Hematopoietic multipotent progenitor cell treated with erythropoietin and hydrocortisone succinate and interleukin-3 and kit ligand, for 6 days (in vitro differentiated cells): ENCODE measurements at places on chromosomes 16 and 17.

DNA sequence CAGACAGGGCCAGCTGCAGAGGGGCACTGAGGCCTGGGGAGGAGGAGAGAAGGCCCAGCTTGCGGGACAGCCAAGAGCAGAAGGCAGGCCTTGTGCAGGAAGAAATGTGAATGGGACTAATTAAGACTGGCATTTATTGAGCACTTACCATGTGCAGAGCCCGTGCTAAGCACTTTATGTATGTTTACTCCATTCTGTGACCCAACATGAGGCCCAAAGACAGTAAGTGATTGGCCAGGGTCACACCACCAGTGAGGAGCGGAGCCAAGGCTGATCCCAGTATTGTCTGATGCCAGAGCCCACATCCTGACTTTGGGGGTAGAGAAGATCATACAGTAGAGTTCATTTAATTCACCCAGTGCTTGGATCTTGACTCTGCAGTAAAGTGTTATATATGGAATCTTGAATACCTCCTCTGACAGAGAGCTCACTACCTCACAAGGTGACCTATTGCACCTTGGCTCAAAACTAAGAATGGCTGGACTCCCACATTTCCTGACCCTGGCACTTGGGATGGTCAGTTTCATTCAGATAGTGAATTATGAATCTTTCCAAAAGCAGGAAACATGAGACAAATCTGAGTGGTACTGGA, 13.6 kb downstream of the KATNB1 start:
- no peak for DNase-seq

- no peak for DNase-seq
Observed at GRCh38 chr16:74033441-74033995, 263.1 kb upstream of the PSMD7 start.

DNA sequence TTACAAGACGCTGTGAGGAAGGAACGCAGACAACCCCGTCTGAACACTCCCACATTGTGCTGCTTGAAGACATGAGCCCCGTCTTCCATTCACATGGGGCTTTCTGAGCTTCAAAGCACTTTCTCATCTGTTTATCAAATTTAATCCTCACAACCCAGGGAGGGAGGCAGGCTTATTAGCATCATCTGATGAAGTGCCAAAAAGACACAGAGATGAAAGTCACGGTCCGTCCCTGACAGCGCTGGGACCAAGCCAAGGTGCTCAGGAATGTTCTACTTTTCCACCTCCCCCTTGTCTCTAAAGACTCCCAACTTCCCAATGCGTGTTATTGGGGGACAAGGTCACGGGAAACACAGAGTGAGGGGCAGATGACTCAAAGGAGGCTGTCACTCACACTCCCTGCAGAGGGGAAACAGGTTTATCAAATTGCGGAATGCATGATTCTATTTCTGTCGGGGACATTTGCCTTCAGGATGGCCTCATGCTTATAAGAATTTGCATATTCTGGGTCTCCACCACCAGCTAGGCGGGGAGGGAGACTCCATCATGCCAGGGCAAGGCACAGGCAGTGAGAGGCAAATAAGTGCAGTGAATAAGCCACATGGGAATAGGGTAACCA, 10.7 kb downstream of the XYLT1 start:
- no peak for DNase-seq

GRCh38 chr16:53952215-53953208, 248.6 kb downstream of the FTO start:
- peak; percentile 30 for DNase-seq

DNA sequence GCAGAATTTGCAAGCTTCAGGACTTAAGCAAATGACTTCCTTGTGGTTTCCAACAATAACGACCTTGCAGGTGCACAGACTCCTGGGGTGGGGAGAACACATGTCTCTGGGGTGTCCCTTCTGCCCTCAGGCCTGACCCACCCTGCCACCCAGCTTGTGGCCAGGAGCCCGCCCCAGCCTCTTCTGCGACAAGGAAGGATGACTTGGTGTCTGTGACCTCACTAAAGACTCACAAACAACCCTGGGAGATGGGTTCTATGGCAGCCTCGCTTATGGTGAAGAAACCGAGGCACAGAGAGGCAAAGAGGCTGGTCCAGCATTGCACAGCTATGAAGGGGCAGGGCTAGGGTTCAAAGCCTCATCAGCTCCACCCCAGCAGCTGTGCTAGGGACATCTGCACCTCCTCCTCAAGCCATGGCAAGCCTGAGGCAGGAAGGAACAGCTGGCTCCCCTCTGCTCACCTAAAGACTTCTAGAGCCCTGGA, 2.6 kb downstream of the ATP2A3 start:
- DNase-seq = peak; percentile 45

DNA sequence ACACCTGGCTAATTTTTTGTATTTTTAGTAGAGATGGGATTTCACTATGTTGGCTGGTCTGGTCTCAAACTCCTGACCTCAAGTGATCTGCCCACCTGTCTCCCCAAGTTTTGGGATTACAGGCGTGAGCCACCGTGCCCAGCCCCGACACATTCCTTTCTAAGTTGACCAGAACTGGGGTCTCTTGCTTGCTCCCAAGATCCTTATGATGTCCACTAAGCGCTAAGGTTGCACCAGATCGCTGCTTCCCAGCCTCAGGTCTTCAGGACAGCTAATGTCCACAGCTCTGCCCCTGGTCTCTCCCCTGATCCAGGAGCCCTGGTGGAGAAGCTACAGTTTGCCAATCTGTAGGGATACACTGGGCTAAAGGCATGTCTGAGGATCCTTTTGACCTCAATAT, 29.5 kb downstream of the NSMCE1 start:
- DNase-seq = no peak

GRCh38 chr17:8140065-8141029, 11.9 kb downstream of the PER1 start:
- no peak for DNase-seq

DNA sequence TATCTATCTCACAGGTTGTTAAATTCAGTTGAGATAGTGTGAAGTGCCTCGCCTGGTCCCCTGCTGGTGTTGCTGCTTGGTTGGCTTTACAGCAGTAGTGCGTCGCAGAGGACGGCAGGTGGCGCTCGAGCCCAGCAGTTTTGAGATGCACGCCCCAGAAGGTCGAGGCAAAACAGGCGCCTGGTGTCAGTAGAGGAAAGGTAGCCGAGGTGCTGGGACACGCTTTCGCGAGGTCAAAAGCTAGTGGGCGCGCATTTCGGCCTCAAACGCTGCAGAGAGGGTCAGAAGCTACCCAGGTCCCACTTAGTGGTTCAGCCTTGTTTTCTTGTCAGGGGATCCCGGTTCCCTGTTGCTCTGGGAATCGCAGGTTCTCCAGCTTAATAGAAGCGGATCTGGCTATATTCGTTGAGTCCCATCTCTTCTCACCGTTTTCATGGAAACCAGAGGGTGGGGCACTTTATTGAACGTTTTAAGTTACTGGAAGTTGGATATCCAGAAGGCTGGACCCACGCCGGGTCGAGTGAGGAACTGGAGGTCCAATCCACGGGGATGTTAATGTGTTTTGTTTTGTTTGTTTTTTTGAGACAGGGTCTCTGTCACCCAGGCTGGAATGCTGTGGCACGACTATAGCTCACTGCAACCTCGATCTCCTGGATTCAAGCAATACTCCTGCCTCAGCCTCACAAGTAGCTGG, 10.3 kb upstream of the ZFP90 start:
- peak; percentile 93 for DNase-seq
